ENCODE measurements at places on chromosomes 13 and 19.

- no peak for DNase-seq
Observed at GRCh38 chr19:4206818-4207484, 22.4 kb upstream of the EBI3 start.

- no peak for DNase-seq
Observed at GRCh38 chr19:41868120-41868988, 8.3 kb downstream of the RPS19 start.

- no peak for DNase-seq
Observed at GRCh38 chr13:29948244-29948643, 97.8 kb upstream of the UBL3 start.

DNA sequence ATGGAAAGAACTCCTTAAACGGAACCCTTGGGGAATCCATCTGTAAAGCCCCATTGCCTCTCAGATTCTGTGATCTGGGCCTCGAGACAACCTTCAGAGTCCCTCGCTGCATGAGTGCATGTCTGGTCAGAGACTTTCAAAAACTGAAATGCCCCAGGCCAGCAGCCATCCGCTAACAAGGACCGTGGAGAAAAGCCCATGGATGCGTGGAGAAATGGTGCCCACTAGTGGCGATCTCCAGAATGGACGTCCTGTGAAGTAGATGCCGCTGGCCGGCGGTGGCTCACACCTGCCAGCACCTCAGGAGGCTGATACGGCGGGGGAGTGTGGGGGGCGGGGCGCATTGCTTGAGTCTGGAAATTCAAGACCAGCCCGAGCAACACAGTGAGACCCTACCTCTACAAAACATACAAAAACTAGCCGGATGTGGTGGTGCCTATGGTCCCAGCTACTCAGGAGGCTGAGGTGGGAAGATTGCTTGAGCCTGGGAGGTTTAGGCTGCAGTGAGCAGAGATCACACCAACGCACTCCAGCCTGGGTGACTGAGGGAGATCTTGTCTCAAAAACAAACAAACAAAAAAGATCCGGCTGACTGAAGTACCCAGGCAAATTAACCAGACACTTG lies 7.9 kb upstream of the CDC16 start:
- peak; percentile 67 for DNase-seq

DNA sequence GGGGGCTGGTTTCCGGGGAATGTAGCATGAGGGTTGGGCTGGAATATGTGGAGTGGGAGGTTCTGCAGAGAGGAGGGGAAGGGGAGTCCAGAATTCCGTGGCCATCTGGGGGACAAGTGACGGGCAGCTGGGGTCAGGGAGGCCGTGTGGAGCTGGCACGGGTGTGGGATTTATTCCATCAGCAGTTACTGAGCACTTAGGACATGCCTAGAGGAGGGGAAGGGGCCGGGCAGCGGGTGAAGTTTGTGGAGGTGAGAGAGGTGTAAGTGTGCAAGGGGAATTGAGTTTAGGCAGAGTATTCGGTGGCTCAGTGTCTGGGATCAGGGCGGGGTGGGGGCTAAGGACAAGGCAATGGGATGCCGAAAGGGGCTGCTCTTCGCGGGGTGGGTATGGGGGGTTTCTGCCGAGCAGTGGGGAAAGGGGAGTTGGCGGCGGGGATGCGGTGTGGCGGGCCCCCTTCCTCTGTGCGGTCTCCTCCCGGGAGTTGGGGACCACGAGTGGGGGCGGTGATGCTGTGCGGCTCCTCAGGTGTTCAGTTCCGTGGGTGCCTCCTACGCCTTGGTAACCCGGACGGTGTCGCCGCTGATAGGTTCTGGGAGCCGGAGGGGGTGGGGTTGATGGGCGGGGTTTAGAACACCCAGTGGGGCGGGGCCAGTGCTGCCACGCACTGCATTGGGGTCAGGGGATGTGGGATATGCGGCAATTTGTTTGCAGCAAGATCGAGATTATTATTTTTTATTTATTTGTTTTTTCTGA lies 5.4 kb downstream of the CCDC61 start:
- DNase-seq, result peak; percentile 64

All from stimulated activated CD8-positive, alpha-beta memory T cell treated with anti-CD3 and anti-CD28 coated beads, Interleukin-4, amount 100 ng/mL, for 4 hours (primary cell).